Nucleus accumbens (tissue), 56 donors: ENCODE measurements at places on chromosomes 3 and 15.

GRCh38 chr3:183563536-183563874, 8.0 kb upstream of the KLHL6 start:
- DNase-seq: no peak

DNA sequence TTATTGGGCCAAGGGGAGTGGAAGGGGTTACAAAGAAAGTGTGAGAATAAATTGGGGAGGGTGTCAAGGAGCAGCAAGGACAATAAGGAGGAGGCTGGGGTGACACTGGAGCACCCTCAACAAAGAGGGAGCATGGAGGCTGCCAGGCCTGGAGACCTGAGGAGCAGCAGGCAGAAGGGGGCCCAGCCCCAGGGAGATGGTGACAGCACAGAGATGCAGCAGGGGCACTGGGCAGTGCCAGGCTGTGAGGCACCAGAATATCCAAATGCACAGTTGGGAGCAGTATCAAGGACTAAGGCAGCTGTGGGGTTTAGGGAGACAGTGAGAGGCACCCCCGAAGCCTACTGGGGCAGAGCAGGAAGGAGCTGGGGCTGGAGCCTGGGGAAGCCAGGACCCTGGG, 19.4 kb upstream of the ALAS1 start:
- no peak for DNase-seq

DNA sequence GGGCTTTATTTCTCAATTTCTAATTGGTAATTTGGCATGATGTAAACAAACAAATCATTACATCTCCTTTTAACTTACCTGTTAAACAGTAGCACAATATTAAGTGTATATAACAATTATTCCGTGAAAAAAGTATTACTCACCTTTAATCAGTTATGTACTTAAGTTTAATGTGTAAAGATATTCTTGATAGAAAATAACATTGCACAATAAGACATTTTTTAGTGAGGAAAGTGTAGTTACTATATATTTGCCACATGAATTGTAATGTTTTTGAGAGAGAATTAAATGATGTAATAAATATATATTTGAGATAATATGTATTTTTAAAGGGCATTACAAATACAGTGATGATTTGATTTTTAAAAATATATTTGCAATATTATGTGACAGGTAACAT, 10.9 kb upstream of the CCNB2 start:
- DNase-seq: no peak

GRCh38 chr3:66719796-66720356, 219.1 kb upstream of the LRIG1 start:
- DNase-seq: no peak

GRCh38 chr3:45178183-45179023, 32.2 kb upstream of the CDCP1 start:
- DNase-seq: no peak

DNA sequence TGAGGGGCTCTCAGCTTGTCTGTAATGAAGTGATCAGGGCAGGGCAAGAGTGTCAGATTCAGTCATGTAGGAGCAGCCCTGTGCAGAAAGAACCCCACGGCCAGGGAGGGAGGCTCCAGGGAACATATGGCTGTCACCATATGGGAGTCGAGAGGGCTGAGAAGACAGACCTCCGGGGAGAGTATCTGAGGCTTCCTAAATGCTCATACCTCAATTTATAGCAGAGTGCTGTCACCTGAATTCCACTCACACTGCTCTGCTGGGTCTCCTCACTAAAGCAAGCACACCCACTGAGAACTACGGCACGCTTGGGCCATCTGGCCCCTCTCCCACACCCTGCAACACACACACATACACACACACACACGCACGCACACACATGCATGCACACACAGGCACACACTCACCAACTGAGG, 92.3 kb upstream of the TJP1 start:
- no peak for DNase-seq

DNA sequence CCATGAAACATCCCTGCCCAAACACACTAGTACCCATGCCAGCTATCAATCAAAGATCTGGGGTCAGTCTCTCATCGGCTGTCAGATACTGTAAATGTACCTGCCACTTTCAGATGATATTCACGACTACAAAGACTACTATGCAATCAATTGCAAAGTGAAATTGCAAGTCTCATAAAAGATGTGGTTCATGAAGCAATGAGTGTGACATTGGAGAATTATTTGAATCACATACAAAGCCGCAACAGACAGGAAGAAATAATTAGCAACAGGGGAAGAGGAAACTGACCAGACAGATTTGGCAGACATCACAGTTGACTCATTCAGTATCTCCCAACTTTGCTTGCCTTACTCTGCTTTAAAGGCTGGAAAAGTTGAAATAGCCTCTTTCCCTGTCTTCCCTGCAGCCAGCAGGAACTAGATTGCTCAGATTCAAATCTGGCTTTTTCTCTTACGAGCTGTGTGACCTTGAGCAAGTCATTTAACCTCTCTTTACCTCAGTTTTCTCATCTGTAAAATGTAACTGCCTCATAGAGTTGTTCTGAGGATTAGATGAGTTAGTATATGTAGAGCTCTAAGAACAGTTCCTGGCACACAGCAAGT, 95.7 kb upstream of the C3orf80 start:
- DNase-seq: no peak

DNA sequence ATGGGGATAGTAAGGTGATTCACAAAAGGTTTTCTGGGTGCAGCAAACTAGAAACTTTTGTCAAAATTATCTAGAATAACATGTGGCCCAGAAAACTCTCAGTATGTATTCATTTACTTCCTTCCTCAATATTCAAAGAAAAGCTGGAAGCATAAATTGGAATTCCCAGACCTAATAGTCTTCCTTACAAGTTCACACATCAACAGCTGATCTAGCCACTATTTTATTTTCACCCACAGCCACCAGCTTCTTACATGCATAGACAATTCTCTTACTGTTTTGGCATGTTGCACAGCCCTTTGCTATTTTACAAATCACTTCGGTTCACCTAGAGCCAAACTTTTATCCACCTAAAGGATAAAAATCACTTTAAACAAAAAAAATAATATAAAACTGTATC, 647.8 kb upstream of the CCDC54 start:
- DNase-seq: no peak

DNA sequence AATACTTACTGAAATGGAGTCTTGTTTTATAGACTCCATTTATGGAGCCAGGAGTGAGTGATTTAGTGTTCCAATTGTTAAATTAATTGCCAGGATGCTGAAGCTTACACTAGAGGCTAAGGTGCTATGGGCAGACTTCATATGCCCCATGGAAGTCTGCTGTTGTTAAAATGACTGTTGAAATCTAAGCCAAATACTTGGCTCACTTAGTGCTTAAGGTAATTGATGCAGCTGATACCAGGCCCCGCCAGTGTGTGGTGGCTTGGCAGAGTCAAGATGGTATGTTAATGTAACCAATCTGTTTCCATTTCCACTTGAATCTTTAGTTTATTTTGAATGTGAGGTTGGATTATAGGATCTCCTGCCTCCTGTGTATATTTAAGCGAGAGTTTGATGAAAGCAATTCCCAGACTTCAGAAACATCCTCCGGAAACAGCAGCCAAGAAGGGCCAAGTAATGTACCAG, 187.1 kb downstream of the ITPR1 start:
- no peak for DNase-seq

- no peak for DNase-seq
These were observed 176.9 kb upstream of the ANKRD28 start for GRCh38 chr3:15974647-15975046.

DNA sequence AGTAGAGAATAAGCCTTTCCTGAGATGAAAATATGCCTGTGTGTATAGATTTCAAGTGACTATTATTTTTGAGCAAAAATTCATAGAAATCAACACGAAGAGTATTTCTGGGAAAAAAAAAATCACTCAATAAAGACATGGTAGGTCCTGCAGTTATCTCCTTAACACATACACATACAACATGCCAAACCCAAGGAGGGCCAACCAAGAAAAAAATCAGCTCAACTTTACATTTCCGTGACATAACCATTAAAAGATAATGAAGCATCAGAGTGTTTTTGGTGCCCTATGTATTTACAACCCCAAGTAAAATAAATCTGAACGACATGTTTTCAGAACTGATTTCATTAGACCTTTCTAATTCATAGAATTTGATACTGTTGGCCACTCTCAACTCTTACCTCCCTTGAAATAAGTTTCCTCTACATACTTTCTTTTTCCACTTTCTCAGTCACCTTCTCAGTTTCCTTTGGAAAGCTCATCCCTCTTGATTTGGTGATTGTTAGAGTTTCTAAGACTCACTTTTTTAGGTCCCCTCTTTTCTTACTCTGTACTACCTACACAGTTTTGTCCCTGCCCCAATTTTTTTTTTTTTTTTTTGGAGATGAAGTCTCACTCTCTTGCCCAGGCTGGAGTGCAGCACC, 162.3 kb downstream of the TBL1XR1 start:
- no peak for DNase-seq

DNA sequence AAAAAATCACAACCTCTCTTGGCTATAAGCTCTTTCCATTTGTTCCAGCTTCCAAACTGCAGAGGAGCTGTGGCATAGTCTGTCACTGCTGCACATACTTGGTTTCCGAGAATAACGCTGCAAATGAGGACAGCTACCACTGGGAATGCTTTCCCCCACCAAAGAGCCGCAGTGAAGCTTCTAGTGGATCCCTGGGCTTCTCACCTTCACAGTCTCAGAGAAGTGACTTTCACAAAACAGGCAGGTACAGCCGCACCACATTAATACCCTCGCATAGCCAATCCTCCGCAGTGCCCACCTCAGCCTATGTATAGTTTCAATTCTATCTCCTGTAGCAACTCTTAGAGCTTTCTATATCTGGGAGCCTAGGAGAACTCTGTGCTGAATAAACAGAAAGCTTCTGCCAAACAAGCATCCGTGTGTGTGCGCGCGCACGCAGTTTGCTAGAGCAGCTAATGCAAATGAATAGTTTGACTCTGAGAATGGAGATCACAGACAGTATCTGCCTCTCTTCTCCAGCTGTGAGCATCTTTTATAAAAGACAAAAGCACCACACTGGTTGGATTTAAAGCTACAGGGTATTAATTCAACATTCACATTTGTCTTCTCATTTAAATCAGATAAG, 81.9 kb upstream of the PLXND1 start:
- peak; percentile 90 for DNase-seq

- no peak for DNase-seq
These were observed 2.7 kb downstream of the ARPP21 start for GRCh38 chr3:35641920-35642527.

DNA sequence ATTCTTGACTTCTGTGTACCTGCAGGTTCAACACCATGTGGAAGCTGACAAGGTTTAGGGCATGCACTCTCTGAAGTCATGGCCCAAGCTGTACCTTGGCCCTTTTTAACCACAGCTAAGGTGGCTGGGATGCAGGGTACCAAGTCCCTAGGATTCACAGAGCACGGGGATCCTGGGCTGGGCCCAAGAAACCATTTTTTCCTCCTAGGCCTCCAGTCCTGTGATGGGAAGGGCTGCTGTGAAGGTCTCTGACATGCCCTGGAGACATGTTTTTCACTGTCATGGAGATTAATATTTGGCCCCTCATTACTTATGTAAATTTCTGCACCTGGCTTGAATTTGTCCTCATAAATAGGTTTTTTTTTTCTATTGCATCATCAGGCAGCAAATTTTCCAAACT, 937.5 kb upstream of the ROBO1 start:
- DNase-seq: no peak
